ENCODE measurements at places on chromosomes 5 and 9. TPM values are rescaled to one million over a fixed set of nuclear protein-coding genes. Genes with fewer than 3 reads are reported as not detected.

- no peak for DNase-seq
These were observed 139.9 kb downstream of the ZNF608 start for GRCh38 chr5:124606543-124606942.

DNA sequence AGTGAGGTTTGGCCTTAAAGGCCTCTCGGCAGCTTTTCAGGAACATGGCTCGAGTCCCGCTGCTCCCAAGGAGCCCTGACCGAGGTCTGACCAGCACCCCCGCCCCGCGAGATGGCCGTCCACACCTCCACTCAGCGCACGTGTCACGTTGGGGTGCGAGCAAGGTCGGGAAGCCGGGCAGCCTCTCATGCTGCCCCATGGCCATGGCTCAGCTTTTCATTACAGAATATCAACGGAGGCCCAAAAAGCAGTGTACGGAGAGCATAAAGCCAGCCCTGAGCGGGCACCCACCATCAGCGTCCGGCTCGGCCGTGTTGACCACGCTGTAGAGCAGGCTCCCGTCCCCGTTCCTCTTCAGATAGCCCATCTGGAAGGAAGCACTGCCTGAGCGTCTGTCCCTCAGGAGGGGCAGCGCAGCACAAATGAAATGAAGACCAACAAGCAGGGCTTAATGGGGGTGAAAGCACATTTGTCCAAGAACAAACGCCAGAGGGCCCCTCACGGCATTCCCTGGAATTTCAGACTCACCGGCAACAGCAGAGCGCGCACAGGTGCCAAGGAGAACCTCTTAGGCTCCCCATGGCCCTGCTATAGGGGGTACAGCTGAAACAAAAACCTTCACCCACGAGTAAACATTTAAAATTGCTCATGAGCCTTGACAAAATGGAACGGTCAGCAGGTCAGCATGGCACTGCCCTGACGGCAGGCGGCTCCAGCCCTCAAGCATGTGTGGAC lies 11.6 kb downstream of the BRD9 start:
- DNase-seq: no peak

- DNase-seq: no peak
These were observed 49.6 kb upstream of the GFPT2 start for GRCh38 chr5:180402716-180403115.

DNA sequence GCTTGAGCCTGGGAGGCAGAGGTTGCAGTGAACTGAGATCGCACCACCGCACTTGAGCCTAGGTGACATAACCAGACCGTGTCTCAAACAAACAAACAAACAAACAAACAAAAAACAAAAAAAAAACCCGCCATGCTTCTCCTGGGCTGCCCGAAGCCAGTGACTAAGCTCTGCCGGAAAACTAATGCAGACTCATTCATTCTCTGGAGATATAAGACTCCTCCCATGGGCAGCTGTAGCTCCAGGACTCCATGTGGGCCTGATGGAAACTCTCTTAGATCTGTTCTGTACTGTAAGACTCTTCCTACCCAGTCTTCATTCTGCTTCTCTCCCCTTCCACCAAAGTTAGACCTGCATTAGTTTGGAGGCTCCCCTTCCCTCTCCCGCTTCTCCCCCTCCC lies 11.1 kb downstream of the GLDC start:
- no peak for DNase-seq

DNA sequence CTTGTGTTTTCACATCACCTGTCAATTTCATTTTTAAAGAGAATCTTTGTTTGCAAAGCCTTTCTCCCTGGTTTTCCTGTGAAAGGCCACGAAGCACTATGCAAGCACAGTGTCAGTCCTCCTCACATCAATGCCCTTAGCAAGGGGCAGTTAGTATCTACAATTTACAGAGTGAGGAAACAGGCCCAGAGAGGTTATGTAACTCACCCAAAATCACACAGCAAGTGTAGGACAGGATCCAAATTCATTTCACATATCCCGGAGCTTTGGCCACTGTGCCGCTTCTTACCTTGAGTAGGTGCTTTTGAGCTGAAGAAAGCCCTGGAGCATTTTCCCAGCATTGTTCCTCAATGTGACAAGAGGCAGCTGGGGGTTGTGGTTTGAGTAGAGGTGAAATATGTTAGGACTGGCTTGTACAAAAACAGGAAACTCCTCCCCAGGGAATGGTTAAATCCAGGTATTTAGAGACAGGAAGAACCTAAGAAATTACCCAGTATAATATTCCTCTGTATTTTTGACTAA lies 283.8 kb downstream of the NTRK2 start:
- DNase-seq: no peak

GRCh38 chr5:58967597-58968281 lies 384.9 kb downstream of the RAB3C start:
- no peak for DNase-seq

GRCh38 chr9:73683862-73684591 lies 532.4 kb downstream of the ANXA1 start:
- peak; percentile 44 for DNase-seq

GRCh38 chr9:76573905-76574760 lies 115.2 kb downstream of the GCNT1 start:
- no peak for DNase-seq

Gene CAMLG
- polyA plus RNA-seq: 23.8 TPM

Gene PCDHGC5
- polyA plus RNA-seq: 0.03 TPM

Gene CCDC69
- 2.1 TPM for polyA plus RNA-seq

Gene RALGPS1
- 5.0 TPM for polyA plus RNA-seq

Gene FBXW5
- 59.5 TPM for polyA plus RNA-seq

Gene WWC1
- 92.2 TPM for polyA plus RNA-seq
